ENCODE measurements at places on chromosomes 3 and 15.

DNA sequence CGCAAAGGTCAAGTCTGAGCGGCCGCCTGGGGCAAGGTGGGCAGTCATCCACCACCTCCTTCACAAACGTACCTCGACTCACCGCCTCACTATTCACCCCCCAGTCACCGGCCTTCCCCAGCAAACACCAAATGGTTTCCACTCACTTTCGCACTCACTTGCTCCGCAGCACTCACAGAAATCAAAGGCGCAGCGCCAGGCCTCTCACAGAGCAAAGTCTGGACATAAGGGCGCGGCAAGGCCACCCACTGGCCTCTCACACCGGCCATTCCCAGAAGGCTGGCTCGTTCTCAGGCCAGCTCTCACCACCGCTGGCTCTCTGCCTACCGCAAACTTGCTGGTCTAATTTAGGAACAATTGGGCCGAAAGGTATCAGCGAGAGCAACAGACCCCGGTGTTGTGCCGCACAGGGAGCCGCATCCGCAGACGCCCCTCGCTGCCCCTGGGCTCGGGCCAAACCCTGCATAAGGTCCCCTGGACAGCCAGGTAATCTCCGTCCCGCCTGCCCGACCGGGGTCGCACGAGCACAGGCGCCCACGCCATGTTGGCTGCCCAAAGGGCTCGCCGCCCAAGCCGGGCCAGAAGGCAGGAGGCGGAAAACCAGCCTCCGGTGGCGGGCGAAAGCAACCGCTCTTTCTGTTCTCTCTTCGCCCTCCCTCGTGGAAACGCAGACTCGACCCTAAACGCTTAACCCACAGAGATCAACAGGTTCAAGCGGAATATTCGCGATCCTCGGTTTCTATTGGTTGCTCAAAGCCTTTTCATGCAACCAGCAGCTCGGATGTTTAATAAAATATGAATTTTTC, 2.9 kb downstream of the SHOX2 start:
- no peak for DNase-seq

DNA sequence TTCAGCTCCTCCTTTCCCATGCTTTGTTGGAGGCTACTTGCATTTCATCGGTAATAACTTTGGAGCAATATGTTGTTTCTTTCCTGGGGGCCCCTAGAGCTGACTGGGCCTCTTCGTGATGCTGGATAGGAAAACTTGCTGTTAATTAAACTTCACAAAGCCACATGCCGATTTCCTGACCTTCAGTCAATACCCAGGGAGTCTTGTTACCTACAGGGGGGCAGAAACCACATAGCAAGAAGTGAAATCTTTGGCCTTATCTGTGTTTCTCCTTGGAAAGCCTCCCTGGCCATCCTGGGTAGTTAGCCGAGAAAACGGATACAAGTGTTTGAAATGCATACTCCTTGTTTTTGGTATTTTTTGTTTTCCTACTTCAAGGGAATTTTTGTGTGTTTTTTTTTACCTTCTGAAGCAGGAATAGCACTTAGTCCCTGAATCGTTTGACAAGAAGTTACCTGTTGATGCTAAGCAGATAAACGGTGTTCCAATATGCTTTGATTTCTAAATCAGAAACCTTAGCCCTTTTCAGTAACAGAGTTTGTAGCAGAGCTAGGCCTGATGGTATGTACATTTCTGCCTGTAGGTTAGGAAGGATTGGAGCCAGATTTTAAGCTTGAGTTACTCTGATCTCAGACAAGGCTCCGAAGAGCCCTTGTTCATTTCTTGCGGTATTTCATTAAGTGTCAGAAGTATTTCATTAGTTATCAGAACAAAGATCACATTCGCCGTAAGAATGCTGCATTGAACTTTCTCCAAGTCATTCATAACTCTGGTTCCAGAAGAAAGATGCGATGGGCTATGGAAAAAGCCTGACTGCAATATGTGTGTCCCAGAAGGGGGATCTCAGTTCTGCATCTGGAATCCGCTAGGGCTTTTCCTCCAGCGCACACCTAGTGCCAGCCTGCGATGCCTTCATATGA, 111.5 kb downstream of the THSD4 start:
- DNase-seq, result no peak

- no peak for DNase-seq
Observed at GRCh38 chr3:155296413-155296812, 2.9 kb upstream of the STRIT1 start.

- no peak for DNase-seq
Observed at GRCh38 chr3:142818651-142819050, 70.2 kb downstream of the PCOLCE2 start.

- no peak for DNase-seq
Observed at GRCh38 chr3:193859195-193859594, 266.2 kb downstream of the OPA1 start.

DNA sequence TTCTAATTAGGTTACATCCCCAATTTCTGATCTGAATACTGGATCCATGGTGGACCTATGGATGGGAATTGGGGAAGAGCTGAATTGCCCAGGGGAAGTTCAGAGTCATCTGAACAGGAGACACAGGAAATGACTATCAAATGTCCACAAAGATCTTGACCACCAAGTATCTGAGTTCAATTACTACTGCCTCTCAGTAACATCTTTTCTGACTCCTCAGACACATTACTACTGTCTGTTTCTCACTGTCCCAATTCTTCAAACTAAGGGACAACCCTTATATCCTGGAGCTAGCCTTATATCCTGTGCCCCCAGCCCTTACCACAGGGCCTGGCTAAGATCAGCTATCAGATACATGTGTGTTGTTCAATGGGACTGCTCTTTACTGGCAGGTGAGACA, 10.1 kb upstream of the IREB2 start:
- DNase-seq, result no peak

DNA sequence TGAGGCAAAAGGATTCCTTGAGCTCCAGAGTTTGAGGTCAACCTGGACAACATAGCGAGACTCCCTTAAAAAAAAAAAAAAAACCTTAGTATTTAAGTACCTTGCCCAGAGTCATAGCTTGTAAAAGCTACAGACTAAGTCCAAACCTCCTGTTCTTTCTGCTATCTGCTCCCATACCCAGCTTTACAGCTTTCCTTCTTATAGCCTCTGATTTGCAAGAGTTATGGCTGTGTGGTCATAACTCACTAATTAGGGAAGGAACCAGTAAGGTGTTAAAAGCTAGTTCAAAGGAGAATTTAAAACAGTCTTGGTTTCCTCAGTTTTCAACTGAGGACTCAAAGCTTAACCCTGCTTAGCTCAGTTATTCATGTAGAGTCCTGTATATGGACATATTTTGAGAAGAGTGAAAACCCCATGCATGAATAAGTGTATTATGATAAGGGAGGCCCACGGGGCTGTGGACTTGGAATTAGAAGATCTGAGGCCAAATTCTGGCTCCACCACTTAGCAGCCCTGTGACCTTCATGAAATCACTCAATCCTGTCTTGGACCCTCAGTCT, 135.5 kb upstream of the SMAD3 start:
- DNase-seq, result no peak

DNA sequence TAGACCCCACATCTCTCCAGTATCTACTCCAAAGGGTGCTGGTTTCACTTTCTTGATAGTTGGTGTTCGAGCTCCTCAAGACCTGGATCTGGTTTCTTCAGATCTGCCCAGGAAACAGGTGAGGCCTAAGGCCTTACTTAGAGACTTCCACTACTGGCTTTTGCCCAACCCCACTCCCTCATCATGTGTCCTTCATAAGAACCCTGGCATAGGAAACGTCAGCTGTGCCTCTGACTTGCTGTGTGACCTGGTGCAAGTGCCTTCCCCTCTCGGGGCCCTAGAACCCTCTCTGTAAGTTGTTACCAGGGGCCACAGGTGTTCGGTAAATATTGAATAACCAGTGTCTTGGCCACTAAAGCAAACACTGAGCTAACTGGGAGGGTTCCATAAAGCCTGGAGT, 3.9 kb downstream of the OXTR start:
- no peak for DNase-seq

- no peak for DNase-seq
Observed at GRCh38 chr3:171129827-171130226, 103.3 kb upstream of the SLC2A2 start.

GRCh38 chr3:110623571-110623970, 448.0 kb upstream of the NECTIN3 start:
- no peak for DNase-seq

- DNase-seq, result no peak
Observed at GRCh38 chr3:104886220-104886995, 480.3 kb upstream of the ALCAM start.

GRCh38 chr3:52238193-52238760, 681 bp downstream of the TWF2 start:
- no peak for DNase-seq

- DNase-seq, result no peak
Observed at GRCh38 chr3:177263615-177264368, 66.5 kb upstream of the TBL1XR1 start.

GRCh38 chr3:81199587-81199986, 561.9 kb downstream of the GBE1 start:
- DNase-seq, result no peak

DNA sequence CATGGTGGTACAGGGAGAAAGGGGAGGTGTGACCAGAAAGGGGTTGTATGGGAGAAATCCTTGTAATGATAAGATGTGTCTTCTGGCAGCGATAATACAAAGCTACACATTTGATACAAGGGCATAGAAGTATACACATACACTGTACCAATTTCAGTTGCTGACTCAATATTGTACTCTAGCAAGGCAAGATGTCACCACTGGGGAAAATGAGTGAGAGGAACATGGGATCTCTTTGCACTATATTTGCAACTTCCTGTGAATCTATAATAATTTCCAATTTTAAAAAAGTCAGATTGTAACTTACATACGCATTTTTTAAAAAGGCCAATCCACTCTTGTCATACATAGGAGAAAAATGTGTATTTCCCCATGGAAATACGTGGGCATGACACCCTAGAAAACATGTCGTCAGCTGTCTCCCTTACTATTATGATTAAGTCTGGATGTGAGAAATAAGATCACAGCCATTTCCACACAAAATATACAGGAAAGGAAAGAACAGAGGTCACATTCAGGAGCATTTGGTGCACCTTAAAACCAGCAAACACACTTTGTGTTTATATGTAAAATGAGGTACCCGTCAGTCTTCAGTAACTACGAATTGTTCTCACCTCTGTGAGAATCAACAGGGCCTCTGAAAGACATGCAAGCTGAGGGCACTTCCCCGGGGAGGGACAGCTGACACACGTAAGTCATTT, 22.9 kb downstream of the PRR23E start:
- DNase-seq, result no peak

- no peak for DNase-seq
Observed at GRCh38 chr3:38836561-38836960, 20.5 kb upstream of the SCN10A start.

GRCh38 chr15:23860290-23861245, 173.5 kb upstream of the NDN start:
- no peak for DNase-seq

DNA sequence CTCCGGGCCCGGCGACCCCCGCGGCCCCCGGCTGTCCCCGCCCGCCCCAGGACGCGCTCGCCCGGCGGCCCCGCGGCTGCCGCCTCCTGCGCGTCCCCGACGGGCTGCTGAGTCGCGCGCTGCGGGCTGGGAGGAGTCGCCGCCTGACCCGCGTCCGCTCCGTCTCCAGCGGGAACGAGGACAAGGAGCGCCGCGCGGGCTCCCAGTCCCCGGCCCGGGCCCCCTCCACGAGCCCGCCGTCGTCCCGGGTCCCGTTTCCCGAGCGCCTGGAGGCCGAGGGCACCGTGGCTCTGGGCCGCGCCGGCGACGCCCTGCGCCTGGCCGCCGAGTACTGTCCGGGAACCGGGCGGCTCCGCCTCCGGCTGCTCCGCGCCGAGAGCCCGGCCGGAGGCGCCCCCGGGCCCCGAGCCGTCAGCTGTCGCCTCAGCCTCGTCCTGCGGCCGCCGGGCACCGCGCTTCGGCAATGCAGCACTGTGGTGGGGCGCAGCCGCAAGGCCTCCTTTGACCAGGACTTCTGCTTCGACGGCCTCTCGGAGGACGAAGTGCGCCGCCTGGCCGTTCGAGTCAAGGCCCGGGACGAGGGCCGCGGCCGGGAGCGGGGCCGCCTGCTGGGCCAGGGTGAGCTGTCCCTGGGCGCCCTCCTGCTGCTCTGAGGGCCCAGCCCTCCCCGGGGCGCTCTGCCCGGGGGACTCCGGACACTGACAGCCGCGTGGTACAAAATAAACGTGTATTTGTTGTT, 1.5 kb downstream of the C2CD4A start:
- no peak for DNase-seq

GRCh38 chr3:155771126-155771525, 26.3 kb upstream of the PLCH1 start:
- DNase-seq, result no peak

GRCh38 chr3:85939074-85939482, 980.3 kb downstream of the CADM2 start:
- no peak for DNase-seq

- no peak for DNase-seq
Observed at GRCh38 chr3:113741620-113742019, 4.4 kb downstream of the NAA50 start.

GRCh38 chr3:196867155-196867506, 589 bp upstream of the SENP5 start:
- no peak for DNase-seq

DNA sequence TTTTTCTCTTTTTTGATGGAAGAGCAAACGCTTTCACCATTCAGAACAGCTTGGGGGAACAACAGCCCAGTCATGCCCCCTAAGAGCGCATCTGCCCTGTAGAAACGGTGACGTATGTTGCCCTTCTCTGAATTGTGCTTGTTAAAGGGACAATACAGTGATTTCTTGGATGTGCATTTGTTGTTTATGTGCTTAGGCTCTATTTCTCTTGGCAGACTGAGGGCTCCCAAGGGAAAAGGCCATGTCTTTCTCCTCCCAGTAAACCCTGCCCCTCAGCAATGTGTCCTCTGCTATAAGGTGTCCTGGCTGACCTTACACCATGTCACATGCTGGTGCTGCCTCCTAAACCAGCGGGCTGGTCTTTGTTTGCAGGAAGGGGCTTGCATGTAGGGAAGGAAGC, 346.1 kb downstream of the EPHB1 start:
- no peak for DNase-seq

GRCh38 chr3:149134575-149134974, 5.1 kb downstream of the HPS3 start:
- DNase-seq, result no peak

DNA sequence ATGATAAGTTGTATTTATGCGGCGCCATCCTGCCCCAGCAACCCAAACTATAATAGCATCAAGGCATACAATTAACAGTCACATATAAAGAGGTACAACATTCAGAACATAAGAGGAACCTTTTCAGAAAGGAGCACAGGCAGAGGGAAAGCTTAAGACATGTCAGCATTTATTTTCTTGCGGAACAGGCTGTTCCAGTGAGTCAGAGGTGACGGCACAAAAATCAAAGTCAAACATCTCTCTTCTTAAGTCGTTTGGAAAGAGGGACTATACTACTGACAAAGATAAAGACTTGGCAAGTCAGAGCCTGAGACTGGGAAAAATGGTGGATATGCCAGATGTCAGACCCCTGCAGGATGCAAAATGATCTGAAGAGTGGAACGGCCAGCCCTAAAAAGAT, 128.4 kb downstream of the CTNNB1 start:
- DNase-seq, result no peak

DNA sequence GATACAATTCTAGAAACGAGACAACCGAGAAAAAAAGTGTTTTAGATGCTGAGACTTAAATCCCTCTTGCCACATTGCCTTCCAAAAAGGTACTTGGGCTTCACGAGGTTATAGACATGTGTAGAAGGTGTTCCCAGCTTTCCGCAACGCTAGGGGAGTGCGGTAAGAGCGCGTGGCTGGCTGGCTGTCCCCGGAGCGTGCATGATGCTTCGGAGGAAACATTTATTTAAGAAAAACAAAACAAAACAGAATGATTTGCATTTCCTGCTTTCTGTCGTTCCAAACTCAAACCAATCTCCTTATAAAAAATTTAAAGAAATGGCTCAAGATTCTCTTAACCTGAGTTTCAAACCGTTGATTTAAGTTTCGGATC, 841 bp downstream of the SLC6A20 start:
- DNase-seq, result no peak
